ENCODE measurements at places on chromosomes 12 and 14.

GRCh38 chr12:109553483-109553882, 19.8 kb downstream of the MMAB start:
- DNase-seq = no peak

DNA sequence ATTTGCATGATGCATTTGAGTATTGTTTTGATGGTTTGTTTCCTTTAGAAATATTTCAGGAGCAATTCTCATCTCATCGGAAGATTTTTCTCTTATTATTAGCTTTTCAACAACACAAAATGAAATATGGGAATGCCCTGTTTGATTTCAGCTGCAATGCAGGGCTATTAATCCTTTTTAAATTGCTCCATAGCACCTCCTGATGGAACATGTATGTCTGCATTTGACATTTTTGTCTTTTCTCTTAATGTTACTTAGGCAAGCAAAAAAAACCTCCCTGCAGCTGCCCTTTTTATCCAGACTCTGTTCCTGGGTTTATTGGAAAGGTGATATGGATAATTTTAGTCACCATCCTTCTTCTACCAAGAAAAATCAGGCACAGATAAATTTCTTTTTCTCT, 895.8 kb downstream of the RPS29 start:
- no peak for DNase-seq

- no peak for DNase-seq
These were observed 311.8 kb upstream of the TMTC1 start for GRCh38 chr12:30095511-30095910.

DNA sequence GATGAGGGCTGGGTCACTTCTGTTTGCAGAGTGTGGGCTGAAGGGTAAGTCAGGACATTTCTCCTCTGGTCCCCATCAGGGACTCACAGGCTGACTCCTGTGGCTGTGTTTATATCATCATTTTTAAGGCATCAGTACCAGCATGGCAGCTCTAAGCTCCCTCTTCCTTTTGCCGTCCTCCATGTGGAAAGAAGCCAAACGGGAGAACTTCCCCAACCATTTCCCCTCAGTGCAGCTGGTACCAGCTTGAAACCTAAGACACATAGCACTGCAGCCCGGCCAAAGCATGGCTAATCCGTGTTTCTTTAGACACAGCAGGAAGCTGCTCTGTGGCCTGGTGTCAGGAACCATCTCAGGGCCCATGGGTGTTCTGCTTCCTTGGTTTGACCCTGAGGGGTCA, 31.9 kb upstream of the ATP2A2 start:
- DNase-seq = no peak

DNA sequence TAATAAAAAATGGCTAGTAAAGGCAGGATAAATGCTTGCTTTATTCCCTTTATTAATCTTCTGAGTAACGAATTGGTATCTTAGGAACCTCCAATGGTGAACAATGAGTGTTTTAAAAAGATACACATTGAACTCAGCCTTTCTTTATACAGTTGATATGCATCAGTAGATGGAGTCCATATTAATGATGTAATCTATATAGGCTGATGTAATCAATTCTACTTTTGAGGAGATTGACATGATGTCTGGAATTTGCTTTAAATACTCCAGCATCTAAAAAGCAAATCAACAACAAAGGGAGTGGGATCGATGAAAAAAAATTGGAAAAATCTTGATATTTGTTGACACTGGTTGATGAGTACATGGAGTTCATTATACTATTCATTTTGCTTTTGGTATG, 106.2 kb downstream of the ANO4 start:
- DNase-seq = no peak

DNA sequence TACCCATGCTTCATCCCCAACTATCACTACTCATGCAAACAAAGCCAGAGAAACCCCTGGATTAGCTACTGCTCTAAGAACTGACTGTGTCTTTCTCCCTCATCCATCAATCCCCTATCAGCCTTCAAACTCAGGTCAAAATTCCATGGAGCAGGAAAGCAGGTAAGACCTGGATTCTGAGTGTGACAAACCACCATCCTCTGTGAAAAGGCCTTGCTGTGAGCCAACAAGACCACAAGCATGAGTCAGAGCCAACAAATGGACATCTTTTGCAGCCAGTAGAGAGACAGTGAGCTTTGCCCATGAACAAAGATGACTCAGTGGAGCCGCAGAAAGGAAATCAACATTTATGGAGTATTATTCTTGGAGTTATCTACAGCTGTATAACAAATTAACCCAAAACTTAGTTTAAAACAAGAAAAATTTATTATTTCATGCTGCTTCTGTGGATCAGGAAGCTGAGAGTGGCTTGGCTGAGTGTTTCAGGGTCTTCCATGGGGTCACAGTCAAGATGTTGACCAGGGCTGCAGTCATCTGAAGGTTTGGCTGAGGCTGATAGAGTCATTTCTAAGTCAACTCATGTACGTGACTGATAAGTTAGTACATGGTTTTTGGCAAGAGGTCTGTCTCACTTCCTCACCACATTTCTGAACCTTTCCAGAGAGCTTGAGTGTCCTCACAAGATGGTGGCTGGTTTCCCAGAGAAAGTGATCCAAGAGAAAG, 61.1 kb downstream of the PITPNM2 start:
- DNase-seq = peak; percentile 76

Measured in hematopoietic multipotent progenitor cell treated with erythropoietin and hydrocortisone succinate and interleukin-3 and kit ligand, for 8 days (in vitro differentiated cells).